SK-N-SH (cell line): ENCODE measurements at places on chromosomes 12 and 14. TPM values are rescaled to one million over a fixed set of nuclear protein-coding genes. Genes with fewer than 3 reads are reported as not detected.

B4GALNT1 gene
- 5.2 and 5.3 TPM in 2 replicates for polyA plus RNA-seq

LBHD2 gene
- not detected in 2 replicates for polyA plus RNA-seq

ETNK1 gene
- polyA plus RNA-seq = 7.7 and 7.9 TPM in 2 replicates

TSPAN19 gene
- polyA plus RNA-seq = 0.05 and 0.06 TPM in 2 replicates

- DNase-seq = no peak
Observed at GRCh38 chr14:101736585-101736984, 24.9 kb upstream of the PPP2R5C start.

DNA sequence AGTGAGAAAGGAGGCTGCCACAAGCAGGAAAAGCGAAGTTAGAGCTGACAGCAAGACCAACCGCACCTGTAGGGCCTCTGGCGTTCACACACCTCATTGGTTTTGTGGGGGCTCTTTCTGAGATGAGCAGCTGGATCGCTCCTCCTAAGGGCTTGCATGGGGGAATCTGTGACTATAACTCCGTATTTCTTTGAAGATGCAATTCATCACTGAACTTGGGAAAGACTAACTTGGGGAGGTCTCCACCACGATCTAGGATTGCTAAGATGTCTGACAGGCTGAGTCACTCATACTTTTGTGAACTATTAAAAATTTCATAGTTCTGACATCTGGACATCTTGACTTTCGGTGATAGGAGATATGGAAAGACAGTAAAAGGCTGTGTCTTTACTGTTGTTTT, 173.6 kb downstream of the ETV6 start:
- no peak for DNase-seq

DNA sequence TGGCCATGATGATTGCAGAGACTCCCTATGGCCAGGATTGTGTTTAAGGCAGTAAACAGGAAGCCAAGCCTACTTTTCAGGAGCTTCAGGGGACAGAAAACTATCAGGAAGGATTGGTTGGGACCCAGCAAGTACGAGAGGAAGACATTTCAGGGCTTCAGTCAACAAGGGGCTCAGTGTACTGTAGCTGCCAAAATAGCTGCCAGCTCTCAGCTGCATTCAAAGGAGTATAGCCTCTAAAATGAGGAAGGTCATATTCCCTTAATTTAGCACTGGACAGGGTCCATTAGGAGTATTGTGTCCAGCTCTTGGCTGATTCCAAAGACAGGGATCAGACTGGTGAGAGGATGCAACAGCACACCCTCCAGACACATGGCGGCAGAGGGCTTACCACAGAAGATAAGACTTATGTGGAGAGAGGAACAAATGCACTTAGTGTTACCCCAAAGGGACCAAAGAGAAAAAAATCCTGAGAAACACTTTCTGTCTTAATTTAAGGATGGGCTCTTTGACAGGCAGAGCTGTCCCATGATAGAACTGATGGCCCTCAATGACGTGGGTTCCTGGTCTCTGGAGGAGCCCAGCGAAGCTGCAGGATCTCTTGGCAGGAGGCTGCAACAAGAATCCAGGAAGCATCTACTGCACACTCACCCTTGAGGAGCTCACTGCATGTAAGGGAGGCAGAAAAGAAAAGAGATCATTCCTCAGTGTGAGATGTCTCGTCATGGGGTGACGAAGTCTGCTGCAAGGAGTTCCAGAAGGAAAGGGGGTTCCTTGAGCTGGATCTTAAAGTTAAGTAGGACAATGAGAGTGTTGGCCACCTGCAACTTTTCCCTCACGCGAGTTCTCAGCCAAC, 14.8 kb downstream of the BDKRB1 start:
- no peak for DNase-seq

DNA sequence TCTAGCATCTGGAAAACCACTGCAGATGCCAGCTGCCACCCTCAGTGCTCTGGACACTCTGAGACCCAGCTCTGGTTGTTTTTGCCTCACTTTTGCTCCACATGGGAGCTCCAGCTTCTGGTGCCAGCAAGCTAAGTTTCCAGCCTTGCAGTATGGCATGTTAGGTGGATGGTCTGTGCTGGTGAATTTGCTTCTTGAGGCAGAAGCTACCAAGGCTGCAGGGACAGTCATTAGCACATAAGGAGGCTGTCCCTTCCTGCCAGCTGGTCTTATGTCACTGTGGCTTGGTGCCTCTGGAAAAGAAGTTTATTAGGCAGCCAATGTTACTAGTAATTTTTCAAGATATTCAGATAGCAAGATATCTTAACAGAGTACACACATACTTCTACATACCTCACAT, 64.2 kb upstream of the CSRP2 start:
- DNase-seq = no peak

DNA sequence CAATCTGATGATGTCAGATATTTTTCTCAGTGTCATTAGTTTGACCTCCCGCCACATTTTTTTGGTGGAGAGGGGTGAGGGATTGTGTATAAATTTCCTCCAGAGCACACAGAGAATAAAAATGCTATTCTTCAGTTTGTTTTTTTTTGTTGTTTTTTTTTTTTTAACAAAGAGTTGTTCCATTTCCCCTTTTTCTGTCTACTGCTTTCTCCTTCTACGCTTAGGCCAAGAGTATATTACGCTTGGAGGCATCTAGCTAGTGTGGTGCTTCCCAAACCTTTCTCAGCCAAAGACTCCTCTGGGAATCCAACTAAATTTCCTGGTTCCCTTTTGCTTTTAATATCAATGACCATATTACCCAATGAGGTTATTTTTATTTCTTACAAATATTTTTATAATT, 465.6 kb downstream of the ZFP36L1 start:
- no peak for DNase-seq

- no peak for DNase-seq
Observed at GRCh38 chr12:4816744-4817525, 92.8 kb upstream of the KCNA1 start.

DNA sequence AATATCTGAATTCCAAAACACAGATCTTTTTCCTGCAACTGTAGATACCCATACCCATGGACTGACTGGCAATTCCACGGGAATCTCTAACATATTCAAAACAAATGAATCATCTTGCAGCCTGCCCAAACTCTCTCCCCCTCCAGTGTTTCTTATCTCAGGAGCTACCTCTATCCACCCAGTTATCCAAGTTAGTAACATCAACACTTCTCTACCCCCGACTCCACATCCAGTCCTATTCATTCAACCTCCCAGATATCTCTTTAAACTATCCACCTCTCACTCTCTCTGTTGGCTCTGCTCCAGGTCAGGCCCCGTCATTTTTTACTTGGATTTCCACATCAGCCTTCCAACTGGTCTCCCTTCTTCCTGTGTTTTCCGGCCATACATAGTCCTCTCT, 6.7 kb upstream of the KCNH5 start:
- no peak for DNase-seq

DNA sequence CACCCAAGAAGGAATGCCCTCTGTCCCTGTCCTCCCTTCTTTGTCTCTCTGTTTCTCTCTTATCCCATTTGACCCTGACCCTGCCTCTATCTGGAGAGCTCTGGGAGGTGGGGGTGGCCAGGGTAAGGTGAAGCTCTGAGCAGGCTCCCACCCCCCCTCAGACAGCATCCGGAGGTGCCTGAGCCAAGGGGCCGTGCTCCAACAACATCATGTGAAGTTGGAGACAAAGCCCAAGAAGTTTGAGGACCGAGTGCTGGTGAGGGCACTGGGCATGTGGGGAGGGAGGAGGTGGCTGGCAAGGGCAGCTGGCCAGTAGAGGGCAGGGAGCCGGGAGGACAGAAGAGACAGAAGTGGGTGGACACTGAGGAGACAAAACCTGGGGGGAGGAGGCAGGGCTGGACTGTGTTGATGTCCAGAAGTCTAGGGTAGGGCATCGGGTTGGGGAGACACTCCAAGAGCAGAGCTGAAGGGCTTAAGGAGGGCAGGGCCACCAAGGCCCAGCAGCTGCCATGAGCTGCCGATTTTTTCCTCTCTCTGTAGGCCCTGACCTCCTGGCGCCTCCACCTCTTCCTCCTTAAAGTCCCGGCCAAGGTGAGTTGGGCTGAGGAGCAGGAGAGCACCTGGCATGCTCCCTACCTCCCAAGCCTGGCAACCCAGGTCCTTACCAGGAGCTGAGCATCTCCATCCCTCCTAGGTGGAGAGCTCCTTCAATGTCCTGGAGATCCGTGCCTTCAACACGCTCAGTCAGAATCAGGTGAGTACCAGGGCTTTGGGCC, 1.9 kb downstream of the CARMIL3 start:
- DNase-seq = peak; percentile 12

- no peak for DNase-seq
Observed at GRCh38 chr14:78297858-78298257, 127.7 kb downstream of the NRXN3 start.

GRCh38 chr12:123143736-123144461, 7.0 kb downstream of the PITPNM2 start:
- DNase-seq = no peak
